Activated naive CD8-positive, alpha-beta T cell treated with anti-CD3 and anti-CD28 coated beads for 36 hours (primary cell): ENCODE measurements at places on chromosomes 2 and 18.

GRCh38 chr2:8413589-8414135, 268.2 kb upstream of the ID2 start:
- DNase-seq: no peak

GRCh38 chr2:120253021-120253882, 600 bp downstream of the RALB start:
- peak; percentile 14 for DNase-seq

GRCh38 chr2:101987832-101988231, 3.9 kb upstream of the IL1R2 start:
- DNase-seq: no peak

GRCh38 chr18:23442958-23443357, 10.1 kb upstream of the RIOK3 start:
- DNase-seq: no peak

- no peak for DNase-seq
Observed at GRCh38 chr18:22543769-22544168, 126.1 kb upstream of the CTAGE1 start.

- no peak for DNase-seq
Observed at GRCh38 chr2:156340377-156340776, 7.9 kb upstream of the NR4A2 start.

- DNase-seq: no peak
Observed at GRCh38 chr2:229591611-229592010, 122.7 kb downstream of the DNER start.

DNA sequence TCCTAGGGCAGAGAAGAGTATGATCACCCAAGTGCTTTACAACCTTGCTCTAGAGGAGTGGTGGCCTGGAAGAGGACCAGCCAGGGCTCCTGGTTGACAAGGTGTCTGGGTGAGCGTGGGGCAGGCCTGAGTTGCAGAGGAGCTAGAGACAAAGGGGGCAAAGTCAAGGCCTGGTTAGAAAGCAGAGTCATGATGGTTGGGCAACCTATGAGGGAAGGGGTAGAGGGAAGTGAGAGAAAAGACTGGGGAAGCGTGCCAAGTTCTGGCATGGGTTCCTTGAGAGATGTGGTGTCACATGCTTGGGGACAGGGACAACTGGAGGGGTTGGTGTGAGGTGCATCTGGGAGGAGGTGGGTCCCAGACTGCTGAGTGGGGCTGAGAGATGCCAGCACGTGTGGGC, 13.5 kb downstream of the ZFP36L2 start:
- no peak for DNase-seq

GRCh38 chr2:119202610-119203310, 20.9 kb upstream of the STEAP3 start:
- no peak for DNase-seq

DNA sequence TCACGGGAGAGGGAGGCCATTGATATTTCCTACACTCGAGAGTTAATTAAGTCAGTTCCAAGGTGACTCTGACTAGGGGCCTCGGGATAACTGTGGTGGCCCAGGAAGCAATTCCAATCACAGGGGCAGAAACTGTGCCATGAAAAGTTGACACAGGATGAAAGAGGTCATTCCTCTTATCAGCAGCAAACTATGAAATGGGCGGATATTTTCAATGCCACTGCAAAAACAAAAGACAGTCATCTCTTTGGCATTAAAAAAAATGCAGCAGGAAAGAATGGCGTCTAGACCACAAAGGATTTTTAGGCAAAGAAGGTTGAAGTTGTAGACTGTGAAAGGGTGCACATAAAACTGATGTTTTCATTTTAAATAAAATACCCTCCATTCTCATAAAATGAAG, 50.0 kb downstream of the TGIF1 start:
- DNase-seq: no peak

DNA sequence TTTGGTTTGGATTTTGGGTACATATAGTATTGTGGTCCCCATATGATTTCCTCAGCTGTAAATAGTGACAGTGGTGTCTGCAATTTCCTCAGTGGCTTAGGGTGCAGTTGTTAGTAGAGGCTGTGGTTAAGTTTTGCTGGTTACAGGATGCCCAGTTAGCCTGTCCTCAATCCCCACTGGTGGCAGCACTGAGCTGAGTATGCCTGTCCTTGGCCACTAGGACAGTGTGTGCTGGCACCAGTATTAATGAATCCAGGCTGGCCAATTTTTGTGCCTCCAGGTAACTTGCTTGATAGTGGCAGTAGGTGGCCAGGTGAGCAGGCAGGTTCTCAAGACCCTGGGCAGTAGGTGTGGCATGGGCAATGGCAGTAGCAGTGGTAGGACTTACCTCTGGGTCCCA, 973.1 kb downstream of the TMEM182 start:
- DNase-seq: no peak

GRCh38 chr2:127047054-127047453, 59.9 kb downstream of the BIN1 start:
- no peak for DNase-seq

- no peak for DNase-seq
Observed at GRCh38 chr2:165691615-165692014, 102.4 kb downstream of the GALNT3 start.

GRCh38 chr2:38164881-38165280, 88.9 kb upstream of the CYP1B1 start:
- no peak for DNase-seq

DNA sequence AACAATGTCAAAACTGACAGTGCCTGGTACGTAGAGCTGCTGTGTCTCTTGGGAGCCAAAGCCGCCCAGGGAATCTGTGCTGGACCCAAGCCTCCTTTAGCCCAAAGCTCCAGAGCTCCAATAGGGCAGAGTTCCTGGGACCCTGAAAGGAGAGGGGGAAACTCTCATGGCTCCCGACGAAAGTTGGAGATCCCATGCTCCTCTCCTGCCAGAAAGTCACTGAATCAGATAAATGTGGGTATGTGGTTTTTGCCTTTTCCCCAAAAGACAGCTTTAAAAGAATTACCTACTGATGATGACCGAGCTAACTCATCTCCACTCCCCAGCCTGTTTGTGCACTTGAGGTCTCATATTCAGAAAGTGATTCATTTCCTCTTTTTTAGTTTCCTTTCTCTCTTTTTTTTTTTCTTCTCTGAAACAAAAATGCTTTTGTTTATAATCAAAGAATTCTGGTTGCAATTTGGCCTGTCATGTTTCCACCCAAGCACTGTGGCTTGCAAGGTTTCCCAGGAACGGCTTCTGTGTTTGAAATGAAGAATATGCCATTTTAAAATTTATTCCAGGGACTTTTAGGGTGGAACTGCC, 14.1 kb upstream of the PMAIP1 start:
- peak; percentile 21 for DNase-seq

- DNase-seq: no peak
Observed at GRCh38 chr18:9741793-9742523, 33.9 kb downstream of the RAB31 start.

DNA sequence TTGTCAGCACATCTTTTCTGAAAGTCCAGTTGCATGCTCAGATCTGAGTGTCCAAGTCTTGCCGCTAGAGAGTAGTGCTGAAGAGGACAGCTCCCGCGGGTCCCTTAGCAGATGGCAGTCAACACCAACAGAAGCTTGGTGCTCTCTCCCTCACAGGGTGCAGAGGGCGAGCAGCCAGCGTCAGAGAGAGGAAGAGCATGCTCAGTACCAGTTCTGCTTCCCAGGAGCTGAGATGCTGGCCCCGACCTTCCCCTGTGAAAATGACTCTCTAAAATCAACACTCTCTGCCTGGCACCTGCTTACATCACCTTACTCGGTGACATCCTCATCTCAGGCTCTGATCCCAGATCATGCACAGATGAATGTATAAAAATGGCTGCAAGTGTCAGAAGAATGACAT, 86.0 kb upstream of the TWIST2 start:
- DNase-seq: no peak

- no peak for DNase-seq
Observed at GRCh38 chr2:64587561-64587960, 63.4 kb downstream of the AFTPH start.

DNA sequence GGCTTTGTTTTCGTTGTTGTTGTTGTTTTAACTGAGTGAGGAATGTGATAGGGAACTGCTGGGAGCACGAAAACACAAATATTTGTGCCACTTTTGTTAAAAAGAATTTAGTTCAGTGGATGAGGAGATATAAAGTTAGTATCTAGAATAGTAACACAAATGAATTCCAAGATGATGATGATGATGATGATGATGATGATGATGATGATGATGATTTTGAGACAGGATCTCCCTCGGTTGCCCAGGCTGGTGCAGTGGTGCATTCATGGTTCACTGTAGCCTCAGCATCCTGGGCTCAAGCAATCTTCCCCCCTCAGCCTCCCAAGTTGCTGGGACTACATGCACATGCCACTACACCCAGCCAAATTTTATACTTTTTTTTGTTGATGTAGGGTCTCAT, 223.7 kb downstream of the DSEL start:
- DNase-seq: no peak
